ENCODE measurements at places on chromosomes 6 and 20.

DNA sequence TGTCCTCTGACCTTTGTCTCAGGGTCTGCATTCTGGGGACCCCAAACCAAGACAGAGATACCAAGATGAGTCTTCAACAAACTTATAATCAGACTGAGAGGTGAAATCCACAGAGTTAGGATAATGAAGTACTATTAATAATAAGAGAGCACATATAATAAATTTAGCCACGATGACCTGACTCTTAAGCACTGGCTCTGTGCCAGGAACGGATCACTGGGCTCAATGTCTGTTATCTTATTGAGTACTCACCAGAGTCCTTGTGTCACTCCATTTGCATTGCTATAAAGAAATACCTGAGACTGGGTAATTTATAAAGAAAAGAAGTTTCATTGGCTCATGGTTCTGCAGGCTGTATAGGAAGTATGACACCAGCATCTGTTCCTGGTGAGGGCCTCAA is 18.9 kb upstream of the ITPR3 start:
- no peak for DNase-seq

- DNase-seq: no peak
Observed at GRCh38 chr6:107132330-107132954, 17.1 kb upstream of the BEND3 start.

DNA sequence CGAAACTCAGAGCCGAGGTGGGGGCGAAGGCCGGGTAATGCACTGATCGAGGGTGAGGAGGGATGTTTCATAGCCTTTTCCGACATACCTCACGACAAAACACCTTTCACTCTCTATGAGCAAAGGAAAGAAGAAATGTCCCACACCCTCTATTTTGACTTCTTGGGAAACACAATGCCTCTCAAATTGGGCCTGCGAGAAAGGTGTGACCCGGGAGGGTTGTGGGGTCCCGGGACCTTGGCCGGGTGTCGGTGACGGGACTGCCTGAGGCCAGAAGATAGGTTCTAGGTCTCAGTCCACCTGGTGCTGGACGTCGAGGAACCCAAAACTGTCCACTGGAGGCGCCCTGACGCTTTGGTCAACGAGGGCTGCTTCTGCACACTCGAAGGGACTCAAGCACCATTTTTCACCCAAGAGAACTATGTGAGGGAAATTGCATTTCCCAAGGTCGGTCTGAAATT is 41.1 kb upstream of the OSTM1 start:
- DNase-seq: no peak

DNA sequence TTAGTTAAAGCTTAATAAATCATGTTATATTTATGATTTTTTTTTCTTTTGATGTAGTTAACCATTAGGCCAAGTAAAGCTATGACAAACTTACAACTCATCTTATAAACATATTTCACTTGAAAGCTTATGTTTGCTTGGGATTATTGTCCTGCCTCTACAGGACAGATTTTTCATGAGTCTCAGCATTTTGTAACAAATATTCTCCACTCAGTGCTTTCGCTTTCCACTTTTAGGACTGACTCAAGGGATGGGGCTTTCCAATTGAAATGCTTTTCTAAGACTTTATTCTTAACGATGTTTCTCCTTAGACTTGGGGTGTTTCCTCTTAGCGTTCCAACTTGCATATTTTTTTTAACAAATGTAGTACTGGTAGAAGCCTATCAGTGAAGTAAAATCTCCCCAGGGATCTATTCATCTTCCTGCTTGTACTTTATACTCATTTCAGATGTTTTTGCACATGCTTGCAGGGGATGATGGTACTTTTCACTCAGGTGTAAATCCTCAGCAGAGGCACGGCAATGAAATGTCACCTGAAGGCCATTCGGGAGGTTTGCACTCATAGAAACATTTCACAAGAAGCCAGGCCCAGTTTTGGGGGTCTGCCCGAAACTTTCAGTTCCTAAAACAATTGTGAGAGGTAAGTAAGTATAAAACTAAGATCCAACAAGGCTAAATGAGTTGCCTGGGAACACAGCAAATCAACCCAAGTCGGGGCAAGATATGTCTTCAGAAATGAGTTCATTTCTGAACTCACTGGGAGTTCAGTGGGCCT is 298.1 kb upstream of the FOXQ1 start:
- DNase-seq: no peak

DNA sequence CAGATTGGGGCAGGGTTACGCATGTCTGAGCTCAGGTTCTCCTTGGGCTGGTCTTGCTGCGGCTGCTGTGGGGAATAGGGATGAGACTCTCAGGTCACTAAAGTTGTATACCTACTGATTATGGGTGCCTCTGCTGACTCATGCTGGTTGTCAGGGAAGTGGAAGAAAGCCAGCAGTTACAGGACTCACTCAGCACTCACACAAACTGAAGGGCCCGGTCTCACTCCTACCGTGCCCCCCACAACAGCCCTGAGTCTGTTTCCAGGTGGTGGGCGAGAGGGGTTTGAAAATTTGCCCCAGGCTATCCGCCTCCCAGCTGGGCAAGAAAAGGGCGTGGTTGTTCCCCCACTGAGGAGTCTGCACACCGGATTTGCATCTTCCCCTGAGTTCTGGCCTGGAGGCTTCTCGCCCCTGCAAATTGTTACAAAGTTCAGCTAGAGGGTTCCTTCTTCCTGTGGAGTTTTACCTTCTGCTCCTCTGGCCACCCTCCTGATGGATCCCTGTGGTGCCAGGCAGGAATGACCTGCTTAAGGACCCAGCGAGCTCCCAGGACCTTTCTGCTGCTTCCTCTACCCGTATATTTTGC is 659.2 kb downstream of the HDGFL1 start:
- no peak for DNase-seq

DNA sequence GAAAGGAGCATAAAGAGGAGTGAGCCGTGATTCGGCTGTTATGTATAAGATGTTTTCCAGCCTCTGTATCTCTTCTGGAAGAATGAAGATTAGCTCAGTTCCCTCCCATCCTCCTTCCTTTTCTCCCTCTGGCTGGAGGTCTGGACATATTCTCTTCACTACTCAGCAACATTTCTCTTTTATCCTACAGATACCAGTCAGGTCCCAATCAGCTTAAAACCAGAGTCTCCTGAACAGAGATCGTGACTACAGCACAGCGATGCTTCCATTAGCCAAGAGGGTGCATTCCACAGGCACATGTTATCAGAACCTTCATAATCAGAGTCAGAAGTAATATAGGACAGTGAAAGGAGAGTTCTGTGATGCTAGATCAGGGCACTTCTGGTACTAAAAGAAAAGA is 133.9 kb upstream of the SOX4 start:
- no peak for DNase-seq

DNA sequence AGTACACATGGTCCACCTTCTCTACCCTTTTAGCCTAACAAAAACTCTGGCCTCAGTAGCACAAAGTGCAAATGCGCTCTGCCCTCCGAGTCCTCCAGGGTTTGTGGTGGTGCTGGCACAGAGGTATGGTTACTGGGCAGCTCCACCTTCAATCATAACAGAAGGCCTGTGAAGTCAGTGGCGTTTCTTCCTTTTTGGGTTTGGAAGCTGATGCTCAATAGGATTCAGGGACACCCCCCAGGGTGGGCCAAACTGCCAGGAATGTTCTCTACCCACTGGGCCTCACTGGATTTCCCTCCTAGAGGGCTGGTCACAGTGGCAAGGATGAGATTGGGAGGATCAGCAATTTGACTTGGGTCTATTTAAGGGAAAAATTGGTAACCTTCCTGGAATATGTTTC is 286.1 kb upstream of the FOXQ1 start:
- DNase-seq: no peak

- peak; percentile 86 for DNase-seq
Observed at GRCh38 chr6:127249621-127250020, 17.0 kb upstream of the RNF146 start.

DNA sequence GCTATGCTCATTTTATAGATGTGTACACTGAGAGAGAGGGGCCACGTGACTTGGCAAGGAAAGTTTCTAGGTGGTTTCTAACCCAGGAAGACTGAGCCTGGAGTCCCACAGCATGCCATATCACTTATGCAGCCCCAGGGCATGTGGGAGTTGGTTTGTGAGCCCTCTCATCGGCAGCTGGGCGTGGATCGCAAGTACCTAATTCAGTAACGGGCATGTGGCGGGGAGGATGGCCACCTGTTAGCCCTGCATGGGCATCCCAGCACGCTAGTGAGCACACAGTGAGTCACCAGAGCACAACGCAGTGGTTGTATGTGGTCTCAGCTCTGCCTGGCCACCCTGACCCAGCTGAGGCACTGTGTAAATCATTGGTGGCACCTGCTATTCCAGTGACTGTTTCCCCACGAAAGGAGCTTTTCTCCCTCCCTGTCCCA is 88.3 kb downstream of the NINL start:
- DNase-seq: no peak

DNA sequence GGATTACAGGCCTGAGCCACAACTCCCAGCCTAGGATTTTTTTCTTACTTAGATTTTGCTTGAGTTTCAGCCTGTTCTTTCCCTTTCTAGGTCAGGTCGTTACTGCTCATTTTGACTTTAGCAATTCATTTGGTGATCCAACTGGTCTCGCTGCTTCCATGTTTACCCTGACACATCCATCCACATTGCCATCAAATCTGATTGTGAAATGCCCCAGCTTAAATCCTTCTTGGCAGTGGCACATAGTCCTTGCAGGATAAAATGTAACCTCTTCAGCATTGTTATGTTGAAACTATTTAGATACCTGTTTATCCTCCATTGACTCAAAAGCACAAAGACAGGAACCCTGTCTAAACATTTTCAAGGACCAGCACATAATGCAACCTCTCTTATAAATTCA is 77.2 kb downstream of the DNAH8 start:
- no peak for DNase-seq

DNA sequence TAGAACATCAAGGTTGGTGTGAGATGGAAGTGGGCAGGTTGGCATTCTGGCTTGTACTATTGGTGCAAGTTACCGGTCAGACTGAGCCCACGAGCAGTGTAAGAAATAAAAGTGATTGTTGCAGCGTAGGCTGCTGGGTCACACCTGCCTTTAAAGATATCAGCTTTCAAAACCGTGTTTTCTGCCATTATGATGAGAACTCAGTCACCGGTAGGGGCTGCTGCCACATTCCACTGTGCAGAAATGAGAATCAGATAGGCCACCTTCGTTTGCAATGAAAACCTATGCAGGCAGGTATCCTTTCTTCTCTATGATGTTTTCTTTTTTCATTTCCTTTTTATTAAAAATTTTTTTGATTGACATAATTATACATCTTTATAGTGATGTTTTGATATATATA is 168.5 kb downstream of the MYLK4 start:
- DNase-seq: no peak

DNA sequence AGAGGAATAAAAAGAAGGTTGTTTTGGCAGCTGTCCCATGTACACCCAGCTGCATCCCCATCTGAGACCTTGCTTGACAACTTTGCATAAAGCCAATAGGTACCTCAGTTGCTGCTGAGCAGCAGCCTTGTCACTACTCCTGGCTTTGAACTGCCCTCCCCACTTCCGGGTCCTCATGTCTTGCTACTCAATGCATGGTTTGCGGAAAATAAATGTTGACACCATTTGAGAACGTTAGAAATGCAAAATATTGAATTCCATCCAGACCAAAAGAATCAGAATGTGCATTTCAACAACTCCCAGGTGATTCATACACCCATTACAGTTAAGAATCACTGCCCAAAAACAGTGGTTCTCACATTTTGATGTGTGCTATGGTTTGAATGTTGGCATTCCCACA is 32.9 kb downstream of the GPX5 start:
- DNase-seq: no peak

DNA sequence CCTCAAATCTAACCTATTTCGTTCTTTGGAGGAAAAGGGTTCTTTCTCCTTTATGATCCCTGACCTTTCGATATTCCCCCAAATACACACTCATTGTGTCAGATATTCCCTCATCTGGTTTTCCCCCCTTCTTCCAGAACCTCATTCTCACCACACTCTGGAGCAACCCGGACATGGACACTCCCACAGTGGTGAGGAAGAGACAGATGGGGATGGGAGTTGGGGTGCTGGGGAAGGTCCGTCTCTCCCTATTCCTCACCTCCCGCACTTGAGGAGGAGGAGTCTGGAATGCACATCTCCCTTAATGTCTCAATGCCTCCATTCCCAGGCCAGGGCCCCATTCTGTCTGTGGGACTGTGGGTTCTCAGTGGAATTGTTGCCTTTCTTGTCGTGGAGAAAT is 1.3 kb downstream of the SLC39A7 start:
- DNase-seq: no peak

- no peak for DNase-seq
Observed at GRCh38 chr20:17856024-17856564, 112.5 kb downstream of the SNX5 start.

- DNase-seq: no peak
Observed at GRCh38 chr20:34058831-34059230, 53.2 kb downstream of the EIF2S2 start.

GRCh38 chr20:54112221-54112884 is 42.0 kb upstream of the BCAS1 start:
- no peak for DNase-seq

DNA sequence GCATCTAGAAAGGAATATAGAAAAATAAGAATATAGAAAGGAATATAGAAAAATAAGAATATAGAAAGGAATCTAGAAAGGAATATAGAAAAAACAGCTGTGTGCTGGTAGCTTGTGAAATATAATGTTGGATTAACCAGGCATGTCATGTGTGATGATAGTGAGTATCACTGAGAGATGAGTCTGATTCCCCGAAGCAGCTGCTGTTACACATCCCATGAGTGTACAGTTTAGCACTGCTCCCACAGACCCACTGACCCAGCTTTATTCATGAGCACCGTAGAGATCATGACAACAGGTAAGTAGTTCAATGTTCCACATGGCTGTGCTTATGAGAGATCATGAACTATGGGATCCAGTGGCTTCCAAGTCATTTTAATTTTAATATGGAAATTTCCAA is 64.8 kb downstream of the SLC22A3 start:
- DNase-seq: no peak

GRCh38 chr6:123913863-123914262 is 110.2 kb downstream of the NKAIN2 start:
- no peak for DNase-seq

GRCh38 chr6:8075185-8075584 is 11.0 kb upstream of the BLOC1S5 start:
- DNase-seq: no peak

DNA sequence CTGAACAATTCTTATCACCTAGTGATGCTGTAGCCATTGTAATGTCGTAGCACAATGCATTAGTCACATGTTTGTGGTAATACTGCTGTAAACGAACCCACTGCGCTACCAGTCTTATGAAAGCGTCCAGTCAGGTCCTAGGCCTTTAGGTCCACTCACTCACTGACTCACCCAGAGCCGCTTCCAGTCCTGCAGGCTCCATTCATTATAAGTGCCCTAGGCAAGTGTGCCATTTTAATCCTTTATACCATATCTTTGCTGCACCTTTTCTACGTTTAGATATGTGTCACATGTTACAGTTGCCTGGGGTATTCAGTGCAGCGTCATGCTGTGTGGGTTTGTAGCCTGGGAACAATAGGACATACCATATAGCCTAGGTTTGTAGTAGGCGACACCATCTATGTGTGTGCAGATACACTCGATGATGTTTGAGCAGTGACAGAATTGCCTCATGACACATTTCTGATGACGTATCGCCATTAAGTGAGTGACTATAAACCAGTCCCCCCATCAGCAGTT is 15.4 kb downstream of the IGF2R start:
- no peak for DNase-seq

Measured in cerebellar nuclear complex (tissue), 1 donor.